ENCODE measurements at places on chromosomes 3 and 15.

DNA sequence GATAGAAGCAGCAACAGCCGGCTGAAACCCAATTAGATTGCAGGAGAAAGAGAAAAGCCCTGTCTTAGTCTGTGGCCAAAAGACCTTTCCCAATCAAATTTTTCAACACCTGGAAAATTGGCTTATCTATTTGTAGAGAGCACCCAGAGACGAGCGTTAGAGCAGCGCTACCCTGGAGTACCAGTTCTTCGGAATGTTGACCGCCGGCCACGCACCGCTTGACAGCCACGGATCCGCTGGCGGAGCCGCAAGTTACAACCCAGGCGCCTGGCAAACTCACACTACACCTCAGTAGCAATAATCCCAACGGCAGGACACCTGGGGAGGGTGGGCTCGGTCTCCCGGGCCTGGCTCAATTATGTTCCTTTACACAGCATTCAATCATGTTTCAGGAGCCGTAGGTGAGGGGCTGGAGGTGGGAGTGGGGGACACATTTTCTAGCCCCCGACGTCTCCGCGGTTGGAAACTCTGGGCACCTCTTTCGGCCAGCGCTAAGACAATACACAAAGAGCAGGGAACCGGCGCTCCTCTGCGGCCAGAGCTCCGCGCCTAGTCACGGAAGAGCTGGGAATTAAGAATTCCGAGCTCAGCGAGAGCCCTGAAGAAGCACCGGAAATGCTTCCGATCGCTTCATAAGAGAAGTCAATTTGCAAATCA is 1.2 kb downstream of the MB21D2 start:
- peak; percentile 74 for DNase-seq

- peak; percentile 90 for DNase-seq
Measured at GRCh38 chr15:52093539-52094510, 18.8 kb downstream of the BCL2L10 start.

- no peak for DNase-seq
Measured at GRCh38 chr15:53297828-53298227, 461.6 kb downstream of the WDR72 start.

- DNase-seq: no peak
Measured at GRCh38 chr3:194177141-194177540, 41.2 kb downstream of the HES1 start.

DNA sequence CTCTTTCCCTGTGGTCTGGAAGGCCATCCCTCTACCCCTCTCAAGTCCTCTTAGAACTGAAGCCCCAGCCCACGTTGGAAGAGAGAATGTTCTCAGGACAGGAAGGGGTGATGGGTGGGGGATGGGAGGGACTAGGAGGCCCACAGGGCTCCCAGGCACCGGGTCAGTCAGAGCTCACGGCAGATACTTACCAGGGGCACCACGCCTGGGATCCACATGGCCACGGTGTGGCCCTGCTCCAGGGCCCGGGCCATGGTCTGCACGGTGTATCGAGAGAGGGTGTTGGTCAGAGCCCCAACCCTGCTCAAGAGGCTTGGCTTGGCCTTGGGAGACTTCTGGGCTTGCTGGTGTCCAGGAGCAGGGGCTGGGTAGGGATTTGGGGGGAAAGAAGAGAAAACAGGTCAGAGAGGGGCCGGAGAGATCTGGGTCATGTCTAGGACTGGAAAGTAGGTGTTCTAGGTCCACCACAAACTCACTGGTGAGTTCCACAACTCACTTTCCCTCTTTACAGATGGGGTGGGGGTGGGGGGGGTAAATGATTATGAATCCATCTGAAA is 9.8 kb downstream of the PLIN1 start:
- DNase-seq: no peak

- DNase-seq: peak; percentile 64
Measured at GRCh38 chr15:36982430-36982829, 117.9 kb downstream of the MEIS2 start.

GRCh38 chr3:82410366-82410765 is 648.9 kb upstream of the GBE1 start:
- DNase-seq: no peak

DNA sequence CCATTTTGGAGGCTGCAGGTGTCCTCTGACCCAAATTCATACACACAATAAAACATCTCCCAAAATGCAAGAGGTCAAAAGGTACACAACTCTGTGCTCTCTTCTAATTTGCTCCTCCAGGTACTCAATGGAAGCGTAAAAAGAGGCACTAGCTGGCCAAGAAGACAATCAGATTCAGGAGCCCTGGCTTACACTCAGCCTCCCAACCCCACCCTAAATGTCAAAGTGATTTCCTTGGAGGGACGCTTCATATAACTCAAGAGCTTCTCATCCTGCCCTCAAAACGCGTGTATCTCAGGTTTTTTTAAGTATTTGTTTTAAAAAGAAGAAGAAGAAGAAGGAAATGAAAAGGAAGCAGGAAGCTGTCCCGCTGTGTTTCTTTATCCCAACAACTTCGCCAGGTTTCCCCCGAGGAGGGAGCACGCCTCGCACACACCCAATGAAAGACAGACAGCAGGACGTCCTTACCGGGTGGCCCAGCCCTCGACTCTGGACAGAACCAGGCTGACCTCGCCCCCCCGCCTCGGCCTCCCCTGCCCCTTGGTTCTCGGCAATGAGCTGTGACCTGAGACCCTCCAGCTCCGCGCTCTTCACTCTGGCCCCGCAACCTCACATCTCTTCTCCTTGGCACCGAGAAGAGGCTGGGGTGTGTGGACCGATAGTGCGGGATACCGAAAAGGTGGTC is 620.7 kb upstream of the ZNF385D start:
- no peak for DNase-seq

DNA sequence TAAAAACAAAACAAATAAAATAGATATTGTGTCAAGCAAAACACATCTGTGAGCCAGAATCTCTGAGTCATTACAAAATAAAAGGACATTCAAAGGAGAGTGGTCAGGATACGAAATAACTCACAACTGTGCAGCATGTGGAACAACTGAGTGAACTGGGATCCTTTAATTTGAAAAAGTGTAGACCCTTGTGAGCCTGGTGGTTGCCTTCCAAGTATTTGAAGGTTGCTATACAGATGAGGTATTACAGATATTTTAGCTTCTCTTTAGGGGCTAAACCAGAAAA is 26.7 kb downstream of the KCNMB2 start:
- peak; percentile 34 for DNase-seq

- DNase-seq: peak; percentile 50
Measured at GRCh38 chr15:48636511-48636910, 9.0 kb downstream of the FBN1 start.

- DNase-seq: peak; percentile 44
Measured at GRCh38 chr3:172557515-172558220, 34.4 kb upstream of the TNFSF10 start.

- DNase-seq: no peak
Measured at GRCh38 chr3:117398141-117398899, 688.7 kb downstream of the TUSC7 start.

DNA sequence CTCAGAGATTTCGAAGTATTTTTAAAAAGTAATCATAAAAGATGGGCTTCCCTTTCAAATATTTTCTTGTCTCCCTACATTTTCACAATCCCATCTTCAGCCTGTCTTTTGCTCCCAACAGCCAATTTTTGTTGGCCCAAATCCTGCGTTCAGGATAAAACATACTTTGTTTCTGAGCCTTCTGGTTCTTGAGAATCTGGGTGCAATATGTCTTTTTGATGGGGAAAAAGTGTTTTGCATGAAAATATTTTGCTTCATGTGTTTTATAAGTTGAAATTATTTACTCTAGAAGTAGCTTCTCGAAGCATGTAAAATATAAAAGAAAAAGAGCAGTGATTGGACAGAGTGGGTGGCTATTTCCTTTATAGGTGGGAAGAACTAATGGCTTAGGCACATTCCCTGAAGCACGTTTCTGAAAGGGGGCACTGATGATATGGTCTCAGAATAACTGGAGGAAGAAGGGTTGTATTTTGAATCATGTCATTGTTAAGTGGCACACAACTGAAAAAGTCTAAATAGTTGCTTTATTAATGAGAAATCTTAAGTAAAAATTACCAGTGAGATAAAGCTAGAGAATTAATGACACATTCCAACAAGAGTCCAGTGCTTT is 3.9 kb downstream of the UNC13C start:
- DNase-seq: no peak

- no peak for DNase-seq
Measured at GRCh38 chr3:128267541-128267940, 114.3 kb downstream of the EEFSEC start.

DNA sequence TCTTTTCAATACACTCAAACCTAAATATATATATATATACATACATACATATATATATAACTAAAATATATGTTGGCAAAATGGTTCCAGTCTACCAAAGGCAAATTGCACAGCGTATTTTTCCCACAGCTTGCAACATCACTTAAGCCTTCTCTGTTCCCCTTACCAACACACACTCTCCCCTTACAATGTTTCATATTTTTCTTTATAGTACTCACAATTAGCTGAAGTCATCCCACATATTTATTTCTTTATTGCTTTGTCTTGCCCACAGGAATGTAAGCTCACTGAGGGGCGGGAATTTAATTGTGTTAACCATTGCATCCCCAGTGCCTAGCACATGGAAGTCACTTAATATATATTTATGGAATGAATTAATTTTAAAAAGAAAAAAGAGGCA is 288.3 kb downstream of the ULK4 start:
- DNase-seq: peak; percentile 72

DNA sequence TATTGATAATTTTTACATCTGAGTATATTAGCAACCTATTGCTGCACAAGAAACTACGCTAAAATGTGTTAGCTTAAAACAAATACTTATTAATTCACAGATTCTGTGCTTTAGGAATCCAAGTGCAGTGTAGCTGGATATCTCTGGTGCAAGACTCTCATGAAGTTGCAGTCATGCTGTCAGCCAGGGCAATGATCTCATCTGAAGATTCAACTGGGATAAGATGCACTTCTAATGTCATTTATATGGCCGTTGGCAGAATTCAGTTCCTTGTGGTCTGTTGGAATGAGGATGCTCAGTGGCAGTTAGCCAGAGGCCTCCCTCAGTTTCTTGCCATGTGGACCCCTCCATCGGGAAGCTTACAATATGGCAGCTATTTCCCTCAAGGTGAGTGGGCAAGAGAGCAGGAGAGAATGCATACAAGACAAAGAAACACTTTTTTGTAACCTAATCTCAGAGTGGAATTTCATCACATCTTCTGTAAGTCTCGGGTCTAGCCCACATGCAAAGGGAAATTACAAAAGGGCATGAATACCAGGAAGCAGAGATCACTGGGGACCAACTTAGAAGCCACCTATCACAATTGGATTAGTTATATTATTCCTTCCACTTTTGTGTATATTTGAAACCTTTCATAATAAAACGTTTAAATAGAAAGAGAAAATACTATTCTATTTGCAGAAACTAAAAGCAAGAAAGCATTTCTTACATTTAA is 61.6 kb downstream of the DPH6 start:
- DNase-seq: no peak

DNA sequence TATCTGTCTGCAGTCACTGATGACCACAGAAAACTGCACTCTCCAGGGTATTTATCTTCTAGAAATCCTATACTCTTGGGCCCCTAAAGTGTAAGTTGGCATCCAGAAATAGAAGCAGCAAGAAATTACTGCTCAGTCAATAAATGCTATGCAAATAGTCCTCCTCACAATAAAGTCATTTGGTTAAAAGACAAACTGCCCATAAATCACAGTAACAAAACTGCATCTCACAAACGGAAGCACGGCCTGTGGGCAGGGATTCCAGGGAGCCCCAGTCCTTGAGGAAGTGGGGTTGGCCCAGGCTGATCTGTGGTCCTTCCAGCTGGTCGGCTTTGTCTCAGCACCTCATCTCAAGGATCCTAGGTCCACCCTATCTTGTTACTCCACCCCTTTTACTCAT is 29.7 kb upstream of the SPATA12 start:
- no peak for DNase-seq

DNA sequence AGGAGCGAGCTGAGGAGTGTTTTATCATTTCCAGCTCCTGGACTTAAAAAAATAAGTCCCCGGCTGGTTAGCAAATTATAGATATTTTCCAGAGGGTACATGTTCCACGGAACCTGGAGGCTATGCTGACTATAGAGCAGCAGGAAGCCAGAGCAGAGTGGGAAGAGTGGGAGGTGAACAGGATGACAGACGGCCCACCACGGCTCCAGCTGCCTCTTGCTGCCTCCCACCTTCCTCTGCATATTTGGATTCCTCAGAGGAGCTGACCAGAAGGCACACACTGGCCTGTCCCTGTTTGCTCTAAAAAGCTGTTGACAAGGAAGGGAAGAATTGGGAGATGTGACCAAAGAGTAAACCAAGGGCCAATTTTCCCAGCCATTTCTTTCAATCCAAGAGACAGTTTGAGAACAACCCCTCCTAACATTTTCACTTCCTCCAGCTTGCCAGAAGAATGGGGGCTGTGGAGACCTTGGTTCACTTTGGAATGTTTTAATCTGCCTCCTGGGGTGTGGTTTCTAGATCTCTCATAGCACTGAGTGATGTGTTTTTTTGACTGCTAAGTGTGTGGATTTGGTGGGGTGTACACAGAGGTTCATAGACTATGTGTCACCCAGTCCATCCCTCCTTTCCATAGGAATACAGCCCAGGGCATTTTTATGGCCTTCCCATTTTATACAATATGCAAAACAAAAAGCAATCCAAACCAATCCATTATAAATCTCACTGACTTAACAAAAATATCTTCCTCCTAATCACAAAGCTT is 36.8 kb downstream of the HGD start:
- DNase-seq: peak; percentile 64

DNA sequence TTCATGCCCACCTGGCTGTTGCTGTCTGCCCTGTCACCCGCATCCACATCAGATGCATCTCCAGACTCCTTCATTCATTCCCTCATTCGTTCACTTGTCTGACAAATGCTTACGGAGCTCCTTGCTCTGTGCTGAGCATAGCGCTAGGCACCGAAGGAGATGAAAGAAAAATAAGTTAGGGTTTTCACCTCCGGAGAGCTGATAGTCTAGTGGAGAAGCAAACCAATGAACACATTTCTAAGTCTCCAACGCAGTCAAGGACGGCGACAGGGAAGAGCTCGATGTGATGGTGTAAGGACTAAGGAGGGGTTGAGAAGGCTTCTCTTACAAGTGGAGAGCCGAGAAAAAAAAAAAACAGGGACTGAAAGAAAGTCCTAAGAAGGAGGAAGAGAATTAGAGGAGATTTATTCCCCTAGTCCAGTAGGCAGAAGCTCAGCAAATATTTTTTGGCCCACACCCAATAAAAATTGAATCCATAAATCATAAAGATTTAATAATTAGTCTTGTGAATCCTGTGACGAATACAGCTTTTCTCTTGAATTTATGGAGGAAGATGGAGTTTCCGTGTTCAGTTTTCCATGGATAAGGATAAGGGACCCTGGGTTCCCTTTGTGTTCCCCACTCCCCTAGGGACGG is 127.2 kb upstream of the DLG1 start:
- no peak for DNase-seq

DNA sequence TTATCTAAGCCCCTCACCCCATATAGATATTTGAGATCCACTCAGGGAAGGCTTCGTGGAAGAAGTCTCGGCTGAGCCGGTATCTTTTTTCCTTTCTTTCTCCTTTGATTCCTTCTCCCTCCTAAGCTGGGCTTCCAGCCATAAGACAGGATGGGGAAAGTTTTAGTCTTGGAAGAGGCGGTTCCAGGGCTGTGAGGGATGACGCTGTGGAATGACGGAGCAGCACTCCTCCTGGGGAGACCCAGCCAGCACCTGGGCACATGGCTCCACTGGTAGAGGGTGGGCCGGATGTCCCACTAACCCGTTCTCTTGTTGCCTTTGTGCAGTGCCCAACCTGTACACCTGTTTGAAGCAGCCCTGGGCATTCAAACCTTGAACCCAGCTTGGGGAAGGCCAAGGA is 43.2 kb upstream of the FAM107A start:
- no peak for DNase-seq

- no peak for DNase-seq
Measured at GRCh38 chr3:190741788-190742187, 120.7 kb downstream of the GMNC start.

- DNase-seq: no peak
Measured at GRCh38 chr15:86316216-86316615, 236.5 kb downstream of the AGBL1 start.

Measured in fibroblast of upper back skin (primary cell).